A549 treated with Mapracorat at 1 μM for 4 hours (cell line): ENCODE measurements at places on chromosomes 6 and 20. TPM values are rescaled to one million over a fixed set of nuclear protein-coding genes. Genes with fewer than 3 reads are reported as not detected.

Gene TRIM10
- total RNA-seq = not detected in 5 replicates

Gene TGM3
- total RNA-seq = 0.06 to 0.22 TPM in 2 of 5 replicates, not detected in the others

Gene GSTA3
- not detected in 5 replicates for total RNA-seq

Gene RNF182
- total RNA-seq = 3.2 to 3.6 TPM (median 3.4 TPM) in 5 replicates

Gene PRDM13
- 0.88 to 1.3 TPM (median 1.1 TPM) in 5 replicates for total RNA-seq

Gene ZSCAN23
- total RNA-seq = not detected in 5 replicates

Gene PIM1
- total RNA-seq = 10.0 to 14.2 TPM (median 12.8 TPM) in 5 replicates

Gene GGTLC1
- total RNA-seq = not detected in 5 replicates

Gene THBS2
- 0.02 TPM in 1 of 5 replicates, not detected in the others for total RNA-seq

Gene SLPI
- total RNA-seq = 7.2 to 15.2 TPM (median 11.4 TPM) in 5 replicates

Gene CDSN
- 0.05 TPM in 1 of 5 replicates, not detected in the others for total RNA-seq

Gene GATA5
- total RNA-seq = 0.41 to 0.78 TPM (median 0.70 TPM) in 5 replicates

Gene ASIP
- not detected in 5 replicates for total RNA-seq

Gene CLPSL1
- not detected in 5 replicates for total RNA-seq

Gene RBM24
- total RNA-seq = 6.4 to 8.7 TPM (median 6.6 TPM) in 5 replicates

Gene SPEF1
- 1.3 to 2.4 TPM (median 1.9 TPM) in 5 replicates for total RNA-seq

Gene GPLD1
- total RNA-seq = 0.77 to 1.2 TPM (median 0.84 TPM) in 5 replicates

Gene MAP7
- 18.8 to 23.9 TPM (median 21.7 TPM) in 5 replicates for total RNA-seq

Gene RIPOR3
- total RNA-seq = 0.06 TPM in 1 of 5 replicates, not detected in the others

Gene GRM1
- total RNA-seq = 0.01 to 0.02 TPM in 2 of 5 replicates, not detected in the others

Gene BRD2
- 112 to 140 TPM (median 119 TPM) in 5 replicates for total RNA-seq

Gene KCNK17
- total RNA-seq = not detected in 5 replicates

Gene SLC32A1
- not detected in 5 replicates for total RNA-seq

Gene SMAP1
- 16.4 to 19.9 TPM (median 18.0 TPM) in 5 replicates for total RNA-seq

Gene NELFE
- 76.0 to 93.4 TPM (median 77.7 TPM) in 5 replicates for total RNA-seq

Gene NMBR
- total RNA-seq = not detected in 5 replicates

Gene HLA-DQB2
- total RNA-seq = not detected in 5 replicates

Gene PTCHD4
- total RNA-seq = 0.06 to 0.07 TPM (median 0.07 TPM) in 3 of 5 replicates, not detected in the others

Gene TINAG
- 0.25 to 0.30 TPM in 2 of 5 replicates, not detected in the others for total RNA-seq

Gene TCF19
- total RNA-seq = 13.4 to 15.6 TPM (median 14.8 TPM) in 5 replicates

Gene PARD6B
- 2.9 to 4.7 TPM (median 3.5 TPM) in 5 replicates for total RNA-seq

Gene STX7
- 18.0 to 24.7 TPM (median 23.3 TPM) in 5 replicates for total RNA-seq

Gene SLC2A4RG
- 55.9 to 105 TPM (median 96.0 TPM) in 5 replicates for total RNA-seq

Gene CCN6
- not detected in 5 replicates for total RNA-seq

Gene PCSK2
- not detected in 5 replicates for total RNA-seq

Gene ANKRD6
- total RNA-seq = 1.7 to 2.3 TPM (median 1.8 TPM) in 5 replicates

Gene POLR3F
- 14.6 to 23.3 TPM (median 15.3 TPM) in 5 replicates for total RNA-seq

Gene SPATS1
- not detected in 5 replicates for total RNA-seq

Gene PRSS16
- 2.8 to 3.5 TPM (median 2.9 TPM) in 5 replicates for total RNA-seq

Gene RNF39
- not detected in 5 replicates for total RNA-seq
